ENCODE measurements at places on chromosomes 12 and 14.
A peak's percentile ranks its signal among the peaks of the same experiment; 100 is the strongest.

DNA sequence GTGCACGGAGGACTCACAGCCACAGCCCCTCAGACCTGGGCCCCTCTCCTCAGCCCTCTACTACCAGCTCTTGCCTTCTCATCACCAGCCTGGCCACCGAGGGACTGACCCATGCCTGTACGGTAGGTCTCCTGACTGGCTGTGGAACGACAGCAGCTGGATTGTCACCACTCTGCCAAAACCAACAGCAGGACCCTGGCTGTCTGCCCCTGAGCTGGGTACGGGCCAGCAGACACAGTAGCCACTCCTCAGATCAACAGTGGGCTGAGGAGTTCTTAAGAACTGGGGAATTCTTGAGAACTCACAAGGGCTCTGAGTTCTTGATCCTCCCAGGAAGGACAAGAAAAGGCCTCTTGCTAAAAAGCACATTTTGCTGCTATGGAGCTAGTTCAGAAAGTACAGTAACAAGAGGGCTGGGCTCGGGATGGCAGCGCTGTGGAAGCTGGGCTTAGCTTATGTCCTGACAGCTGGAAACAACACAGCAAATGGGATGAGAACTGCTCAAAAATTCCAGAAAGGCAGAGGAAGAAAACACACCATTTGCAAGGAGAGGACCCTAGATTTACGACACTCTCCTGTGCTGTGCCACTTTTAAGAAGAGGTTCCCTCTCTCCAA is 176.4 kb downstream of the ANO2 start:
- no peak for DNase-seq

- no peak for DNase-seq
Observed at GRCh38 chr12:80293347-80293746, 150.7 kb upstream of the PTPRQ start.

DNA sequence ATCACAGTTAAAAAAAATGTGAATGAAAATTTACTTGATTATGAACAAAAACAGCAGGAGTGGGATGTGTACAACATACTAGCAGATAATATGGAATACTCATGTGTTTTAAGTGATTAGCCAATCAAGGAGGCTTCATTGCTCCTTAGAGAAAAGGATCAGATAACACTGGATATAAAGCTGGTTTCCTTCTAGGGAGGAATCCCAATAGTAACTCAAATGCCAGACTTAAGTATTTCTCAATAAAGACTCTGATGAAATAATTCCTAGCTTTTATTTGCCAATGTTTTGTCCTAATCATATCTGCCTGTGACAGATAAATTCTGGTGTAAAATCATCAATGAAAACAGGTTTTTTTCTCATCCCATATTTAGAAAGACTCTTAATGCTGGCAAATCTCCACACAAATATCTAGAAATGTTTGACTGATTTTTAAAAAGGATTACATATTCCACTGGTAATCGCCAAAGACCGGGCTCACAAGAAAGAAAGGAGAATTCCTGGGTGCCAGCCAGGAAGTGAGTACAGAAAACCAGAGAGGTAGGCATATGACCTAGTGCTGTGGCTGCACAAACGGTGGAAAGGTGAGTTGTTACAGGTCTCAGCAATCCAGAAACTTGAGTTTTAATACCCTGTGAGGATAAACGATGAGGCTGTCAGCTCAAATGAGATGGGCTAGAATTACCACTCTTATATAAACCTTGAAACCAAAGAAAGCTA is 108.6 kb upstream of the TTC7B start:
- DNase-seq: no peak

GRCh38 chr12:87815771-87816585 is 213.2 kb downstream of the C12orf50 start:
- peak; percentile 76 for DNase-seq

- no peak for DNase-seq
Observed at GRCh38 chr12:11813438-11813813, 164.0 kb downstream of the ETV6 start.

DNA sequence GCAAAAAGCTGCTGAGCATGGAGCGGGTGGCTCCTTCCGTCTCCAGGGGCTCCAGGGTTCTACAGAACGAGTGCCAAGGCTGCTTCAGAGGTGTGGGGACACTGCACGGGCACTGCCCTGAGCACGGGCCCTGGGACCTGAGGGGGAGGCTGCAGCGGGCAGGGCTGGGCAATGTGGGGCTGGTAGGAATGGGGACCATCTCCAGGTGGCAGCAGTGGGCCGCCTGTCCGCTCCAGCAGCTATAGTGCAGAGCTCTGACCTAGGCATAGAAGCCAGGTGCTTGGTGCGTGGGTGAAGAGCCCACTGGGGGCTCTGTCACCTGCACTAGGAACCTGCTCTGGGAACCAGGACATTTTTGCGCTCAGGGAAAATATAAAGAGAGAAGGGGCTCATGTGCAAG is 22.3 kb downstream of the HDAC7 start:
- DNase-seq: no peak

DNA sequence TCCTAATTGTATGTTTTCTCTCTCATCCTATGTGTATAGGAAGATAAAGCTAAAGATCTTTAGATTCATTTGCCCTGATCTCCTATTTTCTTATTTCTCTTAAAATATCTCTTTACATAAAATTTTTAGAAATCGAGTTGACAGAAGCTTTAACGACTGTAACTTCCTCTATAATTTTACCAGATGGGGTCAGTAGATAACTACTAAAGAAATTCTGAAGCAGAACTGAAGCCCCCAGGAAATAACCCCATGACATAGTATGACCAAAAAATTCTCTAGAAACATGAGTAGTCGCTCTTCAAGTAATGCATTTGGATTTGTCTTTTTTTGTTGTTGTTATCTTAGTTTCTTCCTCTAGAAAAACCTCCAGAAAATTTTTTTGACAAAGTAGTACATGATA is 288.0 kb downstream of the ERC1 start:
- no peak for DNase-seq

- peak; percentile 65 for DNase-seq
Observed at GRCh38 chr14:51562816-51563215, 88.9 kb upstream of the FRMD6 start.

- peak; percentile 37 for DNase-seq
Observed at GRCh38 chr14:64745511-64746091, 41.4 kb downstream of the PLEKHG3 start.

- no peak for DNase-seq
Observed at GRCh38 chr12:12792421-12792820, 7.0 kb downstream of the APOLD1 start.

DNA sequence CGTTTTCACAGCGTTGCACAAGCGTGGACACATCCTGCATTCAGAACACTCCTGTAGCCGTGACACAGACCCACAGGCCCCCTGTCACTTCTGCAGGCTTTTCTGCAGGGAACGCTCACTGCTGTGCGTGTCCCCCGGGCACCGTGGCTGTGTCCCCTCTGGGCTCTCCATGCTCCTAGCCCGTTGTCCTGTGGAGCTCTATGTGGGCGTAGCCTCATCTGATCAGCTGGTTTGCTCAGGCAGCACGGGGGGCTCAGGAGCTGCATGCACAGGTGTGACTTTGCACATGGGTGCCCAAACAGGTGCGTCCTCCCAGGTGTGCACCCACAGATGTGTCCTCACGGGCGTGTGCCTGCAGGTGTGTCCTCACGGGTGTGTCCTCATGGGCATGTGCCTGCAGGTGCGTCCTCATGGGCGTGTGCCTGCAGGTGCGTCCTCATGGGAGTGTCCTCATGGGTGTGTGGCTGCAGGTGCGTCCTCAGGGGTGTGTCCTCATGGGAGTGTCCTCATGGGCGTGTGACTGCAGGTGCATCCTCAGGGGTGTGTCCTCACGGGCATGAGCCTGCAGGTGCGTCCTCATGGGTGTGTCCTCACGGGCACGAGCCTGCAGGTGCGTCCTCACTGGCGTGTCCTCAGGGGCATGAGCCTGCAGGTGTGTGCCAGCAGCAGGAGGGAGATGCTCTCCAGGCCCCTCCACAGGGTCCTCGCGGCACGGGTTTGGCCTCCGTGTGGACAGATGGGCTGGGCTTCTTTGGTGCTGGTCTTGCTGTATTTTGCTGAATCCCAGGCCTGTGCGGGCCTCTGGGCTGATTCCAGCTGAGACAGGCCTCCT is 17.5 kb downstream of the MTA1 start:
- DNase-seq: no peak

DNA sequence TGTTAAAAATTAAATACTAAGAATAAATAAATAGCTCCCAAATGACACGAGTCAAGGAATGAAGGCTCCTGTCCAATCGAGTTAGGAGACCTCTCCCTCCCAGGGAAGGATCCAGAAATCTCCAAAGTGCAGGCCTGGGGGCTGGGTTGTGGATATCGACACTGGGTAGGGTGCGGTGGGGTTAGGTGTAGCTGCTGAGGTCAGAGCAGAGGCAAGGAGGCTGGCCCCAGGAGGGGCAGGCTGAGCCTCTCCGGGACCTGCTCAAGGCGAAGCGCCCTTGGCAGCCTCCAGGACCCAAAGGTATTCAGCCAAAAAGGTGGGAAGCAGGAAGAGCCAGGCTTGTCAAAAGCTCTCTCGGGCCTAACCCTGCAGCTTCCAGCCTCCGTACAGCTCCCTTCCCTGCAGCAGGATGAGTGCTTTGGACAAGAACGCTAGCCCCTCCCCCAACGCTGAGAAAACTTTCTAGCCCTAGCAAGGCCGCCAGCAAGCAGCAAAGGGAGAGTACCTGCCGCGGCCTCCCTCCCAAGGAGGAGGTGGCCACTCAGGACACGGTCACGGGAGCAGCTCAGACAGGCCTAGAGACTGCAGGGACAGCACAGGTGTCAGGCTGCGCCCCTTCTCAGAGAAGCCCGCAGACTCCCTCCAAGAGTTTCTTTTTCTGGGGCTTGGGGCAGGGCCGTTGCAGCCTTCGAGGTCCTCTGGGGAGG is 3.7 kb upstream of the PNMA1 start:
- no peak for DNase-seq

DNA sequence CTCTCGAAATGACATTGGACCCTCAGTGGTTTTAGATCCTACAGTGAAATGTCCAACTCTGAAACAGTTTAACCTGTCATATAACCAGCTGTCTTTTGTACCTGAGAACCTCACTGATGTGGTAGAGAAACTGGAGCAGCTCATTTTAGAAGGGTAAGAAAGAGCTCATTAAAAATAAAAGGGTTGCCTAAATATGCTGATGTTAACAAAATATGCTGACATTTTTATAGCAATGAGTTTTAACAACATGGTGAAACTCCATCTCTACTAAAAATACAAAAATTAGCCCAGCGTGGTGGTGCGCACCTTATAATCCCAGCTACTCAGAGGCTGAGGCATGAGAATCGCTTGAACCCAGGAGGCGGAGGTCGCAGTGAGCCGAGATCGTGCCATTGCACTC is 73.5 kb downstream of the LRRK2 start:
- no peak for DNase-seq
